ENCODE measurements at places on chromosomes 1 and 21. TPM values are rescaled to one million over a fixed set of nuclear protein-coding genes. Genes with fewer than 3 reads are reported as not detected.
A peak's percentile ranks its signal among the peaks of the same experiment; 100 is the strongest.

DPH5 gene
- 44.3 TPM for total RNA-seq

TINAGL1 gene
- 174 TPM for total RNA-seq

DNA sequence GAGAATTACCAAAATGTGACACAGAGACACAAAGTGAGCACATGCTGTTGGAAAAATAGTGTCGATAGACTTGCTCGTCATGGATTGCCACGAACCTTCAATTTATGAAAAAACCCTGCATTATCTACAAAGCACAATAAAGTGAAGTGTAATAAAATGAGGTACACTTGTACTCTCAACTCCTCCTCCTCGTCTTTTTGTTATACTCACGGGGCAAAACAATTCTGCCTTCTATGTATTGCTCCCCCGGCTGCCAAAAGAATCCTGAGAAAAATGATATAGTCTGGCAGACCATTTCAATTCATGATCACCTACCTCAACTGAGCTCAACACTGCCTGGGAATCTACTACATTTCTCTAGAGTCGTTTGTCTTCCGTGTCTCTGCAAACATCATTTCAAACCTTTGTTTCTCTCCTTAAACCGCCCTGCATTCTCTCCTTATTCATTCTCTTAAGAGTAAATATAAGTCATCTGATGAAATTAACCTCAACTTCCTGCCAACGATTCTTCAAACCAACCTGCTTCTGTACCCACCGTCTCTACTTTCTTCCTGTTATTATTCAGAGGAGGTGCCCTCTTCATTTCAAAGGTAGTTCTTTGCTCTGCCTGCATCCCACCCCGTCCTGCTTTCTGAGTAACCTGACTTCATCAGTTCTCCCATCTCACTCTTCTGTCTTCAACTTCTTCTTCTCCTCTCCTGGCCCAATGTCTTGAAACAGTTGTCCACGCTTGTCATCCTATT is 12.9 kb upstream of the IL19 start:
- no peak overlapping the region for H3K4me3 ChIP-seq
- no peaks in the 10 kb centered on the region for H3K4me1 ChIP-seq
- H3K36me3 ChIP-seq: no peaks in the 10 kb centered on the region
- DNase-seq: no peak
- H3K27me3 ChIP-seq: no peaks in the 10 kb centered on the region
- no peak overlapping the region for H3K27ac ChIP-seq

DNA sequence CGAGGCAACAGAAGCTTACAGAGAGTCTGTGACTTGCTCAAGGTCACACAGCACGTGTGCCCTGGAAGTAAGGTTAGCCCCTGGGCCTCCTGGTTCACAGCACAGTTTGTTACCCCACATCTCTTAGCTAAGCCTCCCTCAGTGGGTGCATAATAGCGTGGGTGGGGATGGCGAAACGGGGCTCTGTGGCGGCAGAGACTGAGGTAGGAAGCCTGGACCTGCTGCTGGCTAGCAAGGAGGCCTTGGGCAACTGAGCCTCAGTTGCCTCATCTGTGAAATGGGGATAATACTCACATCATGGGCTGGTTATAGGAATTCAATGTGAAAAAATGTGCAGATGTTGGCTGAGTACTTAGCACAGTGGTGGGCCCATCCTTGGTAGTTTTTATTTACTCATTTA is 596 bp downstream of the PADI4 start:
- DNase-seq: no peak
- peaks cover 44% of the 10 kb centered on the region for H3K27me3 ChIP-seq
- no peaks in the 10 kb centered on the region for H3K36me3 ChIP-seq
- H3K27ac ChIP-seq: no peak overlapping the region

DNA sequence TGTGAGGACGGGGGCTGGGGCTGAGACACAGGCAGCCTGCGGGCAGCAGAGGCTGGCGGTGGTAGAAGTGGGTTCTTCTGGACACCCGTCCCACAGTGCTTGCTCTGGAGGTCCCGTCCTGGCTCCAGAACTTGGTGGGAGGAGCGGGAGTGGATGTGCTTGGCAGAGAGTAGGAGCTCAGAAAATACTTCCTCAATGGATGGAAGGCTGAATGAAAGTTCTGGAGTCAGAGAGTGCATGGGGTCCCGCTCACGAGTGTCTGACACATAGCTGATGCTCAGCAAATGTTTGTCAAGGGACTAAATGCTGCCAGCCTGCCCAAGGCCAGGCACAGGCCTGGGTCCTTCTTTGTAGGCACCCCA is 13.4 kb upstream of the NES start:
- H3K4me3 ChIP-seq: no peak overlapping the region
- no peaks in the 10 kb centered on the region for H3K36me3 ChIP-seq
- no peak overlapping the region for H3K27ac ChIP-seq
- H3K27me3 ChIP-seq: peaks cover 42% of the 10 kb centered on the region
- H3K4me1 ChIP-seq: peaks cover 13% of the 10 kb centered on the region
- DNase-seq: no peak

DNA sequence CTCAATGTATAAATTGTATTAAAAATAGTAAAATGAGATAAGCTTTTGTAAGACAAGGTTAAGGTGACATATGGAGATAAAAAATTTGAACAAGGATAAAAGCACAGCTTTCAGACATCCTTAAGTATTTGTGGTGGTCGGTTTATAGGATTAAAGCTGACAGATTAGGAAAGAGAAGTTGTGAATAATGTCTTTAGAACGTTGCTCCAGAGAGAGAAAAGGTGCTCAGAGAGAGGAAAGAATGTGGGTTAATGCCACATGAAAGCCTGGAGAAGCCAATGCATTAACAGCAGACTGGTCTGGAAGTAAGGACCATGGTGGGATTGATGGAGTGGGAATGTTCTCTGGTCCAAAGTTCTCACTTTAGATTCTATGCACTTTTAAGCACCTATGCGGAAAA is 44.8 kb downstream of the ATP6V1G3 start:
- no peak overlapping the region for H3K4me3 ChIP-seq
- H3K36me3 ChIP-seq: no peaks in the 10 kb centered on the region
- H3K4me1 ChIP-seq: no peaks in the 10 kb centered on the region
- H3K27me3 ChIP-seq: no peaks in the 10 kb centered on the region
- no peak overlapping the region for H3K27ac ChIP-seq

GRCh38 chr1:65009724-65010420 is 43.5 kb upstream of the JAK1 start:
- peaks cover 9% of the 10 kb centered on the region for H3K36me3 ChIP-seq
- no peak overlapping the region for H3K4me3 ChIP-seq
- no peaks in the 10 kb centered on the region for H3K4me1 ChIP-seq
- DNase-seq: no peak

DNA sequence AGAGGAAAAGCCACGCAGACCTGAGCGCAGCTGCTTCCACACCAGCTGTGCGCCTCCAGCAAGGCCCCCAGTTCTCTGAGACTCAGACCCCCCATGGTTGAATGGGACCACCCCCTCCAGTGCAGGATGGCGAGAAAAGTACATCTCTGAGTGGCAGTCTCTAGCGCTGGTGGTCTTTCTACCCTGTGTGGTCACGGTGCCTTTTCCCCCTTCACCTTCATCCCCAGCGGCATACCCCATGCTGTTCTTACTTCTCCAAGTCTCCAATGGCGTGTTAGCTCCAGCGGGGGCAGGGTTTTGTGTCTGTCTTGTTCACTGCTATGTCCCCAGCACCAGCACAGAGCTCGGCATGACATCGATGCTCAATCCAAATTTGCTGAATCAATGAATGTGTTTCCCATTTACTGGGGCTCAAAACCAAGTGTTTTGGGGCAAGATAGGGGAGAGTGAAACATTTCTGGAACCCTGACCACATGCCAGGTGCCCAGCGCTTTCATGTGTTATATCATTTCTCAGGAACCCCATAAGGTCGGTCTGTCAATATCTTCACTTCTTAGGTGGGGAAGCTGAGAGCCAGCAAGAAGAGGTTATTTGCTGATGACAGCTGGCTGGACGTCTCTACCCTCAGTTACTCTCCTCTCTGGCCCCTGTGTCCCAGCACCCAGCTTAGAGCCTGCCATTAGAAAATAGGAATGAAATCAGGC is 959 bp upstream of the SDC3 start:
- no peaks in the 10 kb centered on the region for H3K36me3 ChIP-seq
- H3K4me1 ChIP-seq: peaks cover 20% of the 10 kb centered on the region
- H3K27me3 ChIP-seq: no peaks in the 10 kb centered on the region
- H3K4me3 ChIP-seq: peak overlapping the region; percentile 56
- no peak for DNase-seq
- peak overlapping the region; percentile 57 for H3K27ac ChIP-seq

GRCh38 chr1:183514235-183514634 is 41.9 kb downstream of the SMG7 start:
- peaks cover 38% of the 10 kb centered on the region for H3K36me3 ChIP-seq
- no peaks in the 10 kb centered on the region for H3K4me1 ChIP-seq
- no peak overlapping the region for H3K4me3 ChIP-seq
- no peak for DNase-seq
- H3K27ac ChIP-seq: no peak overlapping the region

- peaks cover 13% of the 10 kb centered on the region for H3K4me1 ChIP-seq
- no peak for DNase-seq
- no peaks in the 10 kb centered on the region for H3K27me3 ChIP-seq
- H3K36me3 ChIP-seq: no peaks in the 10 kb centered on the region
- no peak overlapping the region for H3K27ac ChIP-seq
Observed at GRCh38 chr1:226579781-226580323, 31.3 kb downstream of the STUM start.

GRCh38 chr1:71269179-71269578 is 188.3 kb upstream of the ZRANB2 start:
- H3K4me3 ChIP-seq: no peak overlapping the region
- no peaks in the 10 kb centered on the region for H3K27me3 ChIP-seq
- DNase-seq: no peak
- H3K4me1 ChIP-seq: no peaks in the 10 kb centered on the region

DNA sequence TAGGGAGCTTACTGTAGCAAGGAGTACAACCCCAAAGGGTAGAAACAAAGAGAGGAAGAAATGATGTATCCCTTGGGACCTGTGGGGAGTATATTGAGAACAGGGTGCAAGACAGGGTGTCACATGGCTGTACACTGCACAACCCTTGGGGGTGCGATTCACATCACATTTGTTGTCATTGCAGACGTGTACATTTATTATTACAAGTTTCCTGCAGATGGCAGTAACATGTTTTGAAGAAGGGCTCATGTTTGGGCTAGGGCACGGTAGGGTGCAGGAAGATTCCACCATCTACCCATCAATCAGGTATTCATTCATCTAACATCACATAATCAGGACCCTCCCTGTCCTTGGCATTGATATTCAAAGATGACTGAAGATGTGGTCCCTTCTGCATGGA is 62.5 kb downstream of the NDUFS5 start:
- no peak for DNase-seq
- H3K36me3 ChIP-seq: no peaks in the 10 kb centered on the region
- no peak overlapping the region for H3K4me3 ChIP-seq
- H3K4me1 ChIP-seq: peaks cover 38% of the 10 kb centered on the region

DNA sequence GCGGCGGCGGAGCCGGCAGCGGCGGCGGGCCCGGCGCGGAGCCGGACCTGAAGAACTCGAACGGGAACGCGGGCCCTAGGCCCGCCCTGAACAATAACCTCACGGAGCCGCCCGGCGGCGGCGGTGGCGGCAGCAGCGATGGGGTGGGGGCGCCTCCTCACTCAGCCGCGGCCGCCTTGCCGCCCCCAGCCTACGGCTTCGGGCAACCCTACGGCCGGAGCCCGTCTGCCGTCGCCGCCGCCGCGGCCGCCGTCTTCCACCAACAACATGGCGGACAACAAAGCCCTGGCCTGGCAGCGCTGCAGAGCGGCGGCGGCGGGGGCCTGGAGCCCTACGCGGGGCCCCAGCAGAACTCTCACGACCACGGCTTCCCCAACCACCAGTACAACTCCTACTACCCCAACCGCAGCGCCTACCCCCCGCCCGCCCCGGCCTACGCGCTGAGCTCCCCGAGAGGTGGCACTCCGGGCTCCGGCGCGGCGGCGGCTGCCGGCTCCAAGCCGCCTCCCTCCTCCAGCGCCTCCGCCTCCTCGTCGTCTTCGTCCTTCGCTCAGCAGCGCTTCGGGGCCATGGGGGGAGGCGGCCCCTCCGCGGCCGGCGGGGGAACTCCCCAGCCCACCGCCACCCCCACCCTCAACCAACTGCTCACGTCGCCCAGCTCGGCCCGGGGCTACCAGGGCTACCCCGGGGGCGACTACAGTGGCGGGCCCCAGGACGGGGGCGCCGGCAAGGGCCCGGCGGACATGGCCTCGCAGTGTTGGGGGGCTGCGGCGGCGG is 1.0 kb downstream of the ARID1A start:
- no peaks in the 10 kb centered on the region for H3K27me3 ChIP-seq
- peak overlapping the region; percentile 94 for H3K4me3 ChIP-seq
- peak overlapping the region; percentile 98 for H3K27ac ChIP-seq
- DNase-seq: peak; percentile 22
- no peaks in the 10 kb centered on the region for H3K36me3 ChIP-seq
- peaks cover 61% of the 10 kb centered on the region for H3K4me1 ChIP-seq

DNA sequence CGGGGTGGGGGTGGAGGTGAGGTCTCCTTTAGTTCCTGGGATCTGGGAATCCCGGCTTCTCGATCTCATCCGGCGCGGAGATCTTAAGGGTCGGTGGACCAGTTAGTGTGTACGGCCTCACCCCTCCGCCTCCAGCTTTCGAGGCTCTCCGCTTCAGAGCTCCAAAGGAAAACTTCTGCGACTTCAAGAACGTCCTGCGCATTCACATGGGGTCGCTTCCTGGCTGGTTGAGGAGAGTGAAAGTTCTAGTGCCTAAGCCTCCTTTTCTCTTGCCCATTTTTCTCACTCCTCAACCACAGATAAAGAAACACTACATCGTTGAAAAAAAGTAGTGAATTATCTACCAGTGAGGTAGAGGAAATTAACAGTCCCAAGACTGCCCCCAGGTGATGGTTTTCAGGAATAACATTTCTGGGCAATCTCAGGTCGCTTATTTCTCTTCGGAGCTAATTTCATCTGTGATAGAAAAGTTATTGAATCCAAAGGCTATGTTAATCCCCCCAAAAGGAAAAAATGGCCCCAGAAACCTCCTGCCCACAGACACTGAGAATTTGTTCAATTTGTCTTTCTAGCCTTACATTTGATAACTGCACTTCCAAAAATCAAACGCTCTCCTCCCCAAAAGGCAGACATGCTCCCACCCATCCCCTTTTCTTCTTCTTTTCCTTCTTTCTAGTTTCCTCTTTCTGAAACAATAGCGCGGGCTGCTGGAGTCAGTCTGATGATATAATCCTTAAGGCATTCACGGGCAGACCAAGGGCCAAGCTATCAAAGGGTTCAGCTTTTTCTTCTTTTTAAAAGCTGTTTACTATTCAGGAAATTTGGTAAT is 20.6 kb upstream of the TBX15 start:
- peaks cover 19% of the 10 kb centered on the region for H3K4me1 ChIP-seq
- no peaks in the 10 kb centered on the region for H3K36me3 ChIP-seq
- H3K27me3 ChIP-seq: peaks cover 61% of the 10 kb centered on the region
- H3K4me3 ChIP-seq: peak overlapping the region; percentile 36

DNA sequence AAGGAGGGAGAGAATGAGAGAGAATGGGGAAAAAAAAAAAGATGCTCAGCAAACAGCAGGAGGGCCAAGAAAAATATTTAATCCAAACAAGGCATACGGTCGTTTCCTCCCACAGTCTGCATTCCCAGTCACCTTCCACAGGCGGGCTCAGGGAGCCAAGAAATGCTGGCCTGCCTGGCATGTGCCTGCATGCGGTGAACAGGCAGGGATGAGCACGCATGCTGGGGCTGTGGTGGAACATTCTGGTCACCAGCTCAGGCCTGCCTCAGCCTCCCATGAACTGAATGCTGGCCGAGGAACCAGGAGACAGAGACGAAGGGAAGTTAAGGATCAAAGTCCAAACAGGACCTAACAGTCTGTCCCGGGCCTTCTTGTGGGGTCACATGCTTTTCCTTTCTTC is 335.3 kb downstream of the ASTN1 start:
- no peak overlapping the region for H3K4me3 ChIP-seq
- H3K4me1 ChIP-seq: no peaks in the 10 kb centered on the region
- DNase-seq: no peak
- no peaks in the 10 kb centered on the region for H3K36me3 ChIP-seq
- H3K27ac ChIP-seq: no peak overlapping the region
- H3K27me3 ChIP-seq: no peaks in the 10 kb centered on the region
